NCI-H1436 treated with DMSO at 0.1 percent for 48 hours (cell line): ENCODE measurements at places on chromosomes 4 and X.

DNA sequence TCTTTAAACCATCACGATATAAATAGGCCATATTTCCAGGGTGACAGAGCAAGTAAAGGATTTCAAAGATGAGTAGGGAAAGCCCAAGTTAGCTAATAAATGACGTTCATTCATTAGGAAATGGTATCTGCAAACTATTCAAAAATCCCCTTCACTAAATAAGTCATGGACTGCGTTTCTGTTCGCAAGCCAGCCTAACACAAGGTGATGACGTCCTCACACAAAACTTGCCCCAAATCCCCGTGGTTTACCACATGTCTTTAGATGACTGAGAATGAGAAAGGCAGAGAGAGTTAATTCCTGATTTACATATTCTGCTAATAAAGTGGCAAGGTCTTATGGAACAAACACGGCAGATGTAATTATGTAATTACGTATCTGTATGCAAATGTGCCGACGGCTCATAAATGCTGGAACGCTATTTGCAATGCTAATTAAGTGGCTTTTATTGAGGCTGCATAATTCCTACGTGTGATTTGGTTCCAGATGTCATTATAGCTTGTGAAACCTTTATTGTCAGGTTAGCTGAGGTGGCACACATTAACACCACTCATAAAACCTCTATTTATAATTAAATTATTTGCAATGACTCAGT lies 437.7 kb upstream of the FRG1 start:
- DNase-seq = no peak

DNA sequence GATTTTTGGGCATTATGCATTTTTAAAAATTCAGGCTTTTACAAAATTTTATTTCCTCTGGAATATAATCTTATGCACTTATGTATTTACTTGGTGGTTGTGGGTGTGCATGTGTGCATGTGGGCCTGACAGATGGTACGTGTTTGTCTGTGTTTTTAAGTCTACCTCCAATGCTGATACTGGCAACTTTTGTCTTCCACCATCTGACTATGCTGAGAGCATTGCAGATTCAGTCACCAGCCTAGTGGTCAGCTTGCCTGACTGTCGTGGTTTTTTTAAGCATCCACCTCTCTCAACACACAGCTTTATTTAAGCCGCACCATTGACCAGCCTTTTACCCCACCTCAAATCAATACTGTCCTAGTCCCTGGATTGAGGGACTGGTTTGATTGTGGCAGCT lies 37.1 kb downstream of the FSTL5 start:
- DNase-seq = no peak

- no peak for DNase-seq
Observed at GRCh38 chr4:77193511-77194102, 36.6 kb downstream of the CCNG2 start.

DNA sequence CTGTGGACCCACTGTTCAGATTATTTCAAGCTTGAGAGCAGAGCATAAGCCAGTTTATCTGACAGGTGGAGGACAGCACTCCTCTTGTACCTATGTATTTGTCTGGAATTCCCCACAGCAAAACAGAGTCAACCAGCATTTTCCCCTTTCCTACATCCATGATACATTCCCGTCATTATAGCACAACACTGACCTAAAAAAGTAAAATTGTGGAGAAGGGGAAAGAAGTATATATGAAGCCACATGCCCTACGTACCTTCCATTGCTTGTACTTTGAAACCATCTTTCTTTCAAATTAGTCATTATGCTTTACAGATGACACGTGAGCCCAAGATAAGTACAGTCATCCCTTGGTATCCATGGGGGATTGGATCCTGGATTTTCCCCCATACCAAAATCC lies 73.3 kb downstream of the KLHL8 start:
- no peak for DNase-seq

DNA sequence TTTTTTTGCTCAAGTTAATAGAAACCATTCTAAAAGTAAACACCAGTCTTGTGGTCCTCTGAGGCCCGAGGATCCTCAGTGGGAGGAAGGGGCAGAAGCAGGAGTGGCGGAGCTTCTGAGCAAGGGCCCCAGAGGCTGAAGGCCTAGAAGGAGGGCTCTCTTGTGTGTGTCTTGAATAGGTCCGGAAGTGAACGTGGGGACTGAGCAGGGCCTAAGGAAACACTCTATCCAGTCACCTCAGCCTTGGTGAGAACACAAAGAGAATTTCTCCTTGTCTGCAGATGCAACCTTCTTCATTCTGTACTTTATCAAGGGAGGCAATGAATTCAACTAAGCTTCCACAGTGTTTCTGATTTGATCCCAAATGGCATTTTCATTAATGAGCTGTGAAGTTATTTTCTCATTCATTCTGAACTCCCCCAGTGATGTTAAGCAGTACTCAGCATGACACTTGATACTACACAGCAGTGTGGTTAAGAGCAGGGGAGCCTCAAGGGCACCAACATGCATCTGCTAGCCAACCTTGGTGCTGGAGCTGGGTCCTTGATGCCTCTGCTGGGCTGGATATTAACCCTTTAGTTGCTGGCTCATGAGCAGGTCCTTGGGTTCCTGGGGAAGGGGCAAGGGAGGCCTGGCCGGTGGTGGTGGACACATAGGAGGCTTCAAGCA lies 64.7 kb downstream of the RBM47 start:
- no peak for DNase-seq

DNA sequence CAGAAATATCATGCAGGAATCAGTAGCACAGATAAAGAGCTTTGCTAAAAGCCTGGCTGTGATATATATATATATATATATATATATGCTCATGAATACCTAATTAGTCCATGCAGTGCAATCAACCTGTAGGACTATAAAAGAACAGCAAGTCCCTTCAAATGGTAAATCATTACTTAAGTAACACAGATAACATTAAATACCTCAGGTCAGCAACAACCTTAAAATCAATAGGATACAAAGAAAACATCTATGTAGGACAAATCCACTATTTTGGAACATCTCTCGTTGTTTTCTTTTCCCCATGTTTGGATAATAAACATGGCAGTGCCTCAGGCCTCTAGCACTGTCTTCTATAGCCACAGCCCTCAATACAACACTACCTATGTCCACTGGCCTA lies 106.6 kb downstream of the FNIP2 start:
- DNase-seq = no peak

DNA sequence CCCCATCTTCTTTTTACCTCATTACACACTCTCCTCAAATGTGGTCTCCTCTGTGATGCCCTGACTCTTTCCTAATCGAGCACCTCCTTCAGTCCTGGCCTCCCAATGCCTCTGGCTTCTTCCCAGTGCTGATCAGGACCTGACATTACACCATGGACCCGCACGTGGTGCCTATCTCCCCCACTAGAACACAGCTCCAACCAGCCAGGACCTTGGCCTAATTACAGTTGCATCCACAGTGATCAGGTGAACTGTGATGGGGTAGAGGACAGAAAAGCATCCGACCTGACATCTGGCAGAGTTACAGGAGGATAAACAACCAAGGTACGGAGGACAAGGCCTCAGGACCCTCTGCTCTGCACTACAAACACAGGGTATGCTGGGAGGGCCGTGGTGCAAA lies 12.4 kb downstream of the LYAR start:
- no peak for DNase-seq

DNA sequence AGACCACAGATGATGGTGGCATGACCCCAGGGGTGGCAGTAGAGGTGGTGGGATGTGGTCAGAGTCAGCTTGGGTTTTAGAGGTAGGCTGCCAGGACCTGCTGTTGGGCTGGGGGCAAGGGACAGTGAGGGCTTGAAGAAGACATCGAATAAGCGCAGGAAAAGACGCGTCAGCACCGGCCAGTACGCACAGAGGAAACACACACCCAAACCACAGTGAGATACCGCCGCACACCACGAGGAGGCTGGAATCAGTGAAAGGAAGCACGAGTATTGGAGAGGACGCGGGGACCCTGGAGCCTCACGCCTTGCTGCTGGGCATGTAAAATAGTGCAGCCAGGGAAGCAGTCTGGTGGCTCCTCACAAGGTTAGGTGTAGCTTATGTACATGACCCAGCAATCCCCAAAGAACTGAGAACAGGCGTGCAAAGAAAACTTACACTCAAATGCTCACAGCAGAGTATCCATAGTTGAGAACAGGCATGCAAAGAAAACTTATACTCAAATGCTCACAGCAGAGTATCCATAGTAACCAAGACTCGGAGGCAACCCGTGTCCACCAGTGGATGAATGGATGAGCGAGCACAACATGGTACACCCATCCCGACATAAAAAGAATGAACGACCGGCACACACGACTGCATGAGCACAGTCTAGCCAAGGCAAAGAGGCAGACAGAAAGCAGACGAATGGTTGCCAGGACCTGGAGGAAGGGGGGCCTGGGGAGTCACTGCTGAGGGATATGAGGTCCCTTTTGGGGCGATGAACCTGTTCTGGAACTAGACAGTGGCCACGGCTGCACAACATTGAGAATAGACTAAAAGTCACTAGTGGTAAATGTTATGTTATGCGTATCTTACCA lies 13.3 kb downstream of the PDZD4 start:
- DNase-seq = no peak

DNA sequence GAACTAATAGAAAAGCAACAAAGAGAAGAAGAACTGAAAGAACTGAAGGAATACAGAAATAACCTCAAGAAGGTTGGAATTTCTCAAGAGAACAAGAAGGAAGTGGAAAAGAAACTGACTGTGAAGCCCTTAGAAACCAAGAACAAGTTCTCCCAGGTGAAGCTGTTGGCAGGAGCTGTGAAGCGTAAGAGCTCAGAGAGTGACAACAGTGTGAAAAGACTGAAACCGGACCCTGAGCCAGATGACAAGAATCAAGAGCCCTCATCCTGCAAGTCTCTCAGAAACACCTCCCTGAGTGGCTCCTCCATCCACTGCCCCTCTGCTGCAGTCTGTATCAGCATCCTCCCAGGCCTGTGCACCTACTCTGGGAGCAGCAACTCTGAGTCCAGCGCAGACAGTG lies 8.4 kb upstream of the FHDC1 start:
- DNase-seq = no peak

- peak; percentile 16 for DNase-seq
Observed at GRCh38 chrX:131792356-131792749, 230.7 kb upstream of the STK26 start.

- no peak for DNase-seq
Observed at GRCh38 chr4:7798178-7798995, 141.3 kb downstream of the AFAP1 start.

- DNase-seq = no peak
Observed at GRCh38 chr4:6641164-6641970, 882 bp downstream of the MRFAP1 start.

GRCh38 chrX:131675596-131676194 lies 131.8 kb downstream of the OR13H1 start:
- DNase-seq = no peak

GRCh38 chr4:137345597-137345996 lies 186.7 kb downstream of the PCDH18 start:
- no peak for DNase-seq

DNA sequence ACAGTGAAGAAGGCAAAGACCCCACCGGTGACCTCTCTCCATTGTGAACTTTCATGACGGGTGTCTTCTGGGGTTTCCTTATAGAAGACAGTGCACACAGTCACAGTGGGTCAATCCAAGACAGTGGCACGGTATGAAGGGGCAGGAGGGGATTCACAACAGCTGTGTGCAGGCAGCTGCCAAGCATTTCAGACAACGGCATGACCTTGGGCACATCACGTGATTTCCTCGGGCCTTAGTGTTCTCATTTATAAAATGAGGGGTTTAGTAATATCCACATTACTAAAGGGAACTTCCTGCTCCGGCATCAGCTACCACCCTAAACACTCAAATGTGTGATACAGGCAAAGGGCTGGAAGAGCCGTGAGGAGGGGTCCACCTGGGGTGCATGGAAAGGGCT lies 42.9 kb downstream of the RBM47 start:
- no peak for DNase-seq

DNA sequence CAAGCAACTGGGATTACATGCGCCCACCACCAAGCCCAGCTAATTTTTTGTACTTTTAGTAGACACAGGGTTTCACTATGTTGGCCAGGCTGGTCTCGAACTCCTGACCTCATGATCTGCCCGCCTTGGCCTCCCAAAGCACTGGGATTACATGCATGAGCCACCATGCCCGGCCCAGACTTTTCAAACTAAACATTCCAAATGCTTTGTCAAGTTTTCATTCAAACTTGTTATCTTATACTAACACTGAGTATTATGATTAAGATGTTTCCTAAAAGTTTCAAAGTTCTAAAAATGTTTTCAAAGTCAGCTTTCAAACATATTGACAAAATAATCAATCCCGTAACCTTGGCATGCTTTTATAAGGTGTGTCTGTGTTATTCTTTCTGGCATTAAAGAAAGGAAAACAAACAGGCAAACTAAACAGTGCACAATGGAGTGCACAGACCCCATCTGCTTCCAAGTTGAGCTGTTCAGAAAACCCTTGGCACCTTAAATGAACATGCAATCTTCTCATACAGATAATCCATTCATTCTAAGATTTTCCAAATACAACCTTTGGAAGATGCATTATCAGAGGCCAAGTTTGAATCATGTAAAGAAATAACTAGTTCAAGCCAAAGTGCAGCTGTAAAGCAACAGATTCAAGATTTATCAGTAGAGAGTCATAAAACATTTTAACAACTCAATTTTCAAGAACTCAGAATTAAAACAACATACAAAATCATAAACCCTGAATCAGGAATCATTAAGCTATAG lies 49.1 kb downstream of the ABCG2 start:
- DNase-seq = no peak

DNA sequence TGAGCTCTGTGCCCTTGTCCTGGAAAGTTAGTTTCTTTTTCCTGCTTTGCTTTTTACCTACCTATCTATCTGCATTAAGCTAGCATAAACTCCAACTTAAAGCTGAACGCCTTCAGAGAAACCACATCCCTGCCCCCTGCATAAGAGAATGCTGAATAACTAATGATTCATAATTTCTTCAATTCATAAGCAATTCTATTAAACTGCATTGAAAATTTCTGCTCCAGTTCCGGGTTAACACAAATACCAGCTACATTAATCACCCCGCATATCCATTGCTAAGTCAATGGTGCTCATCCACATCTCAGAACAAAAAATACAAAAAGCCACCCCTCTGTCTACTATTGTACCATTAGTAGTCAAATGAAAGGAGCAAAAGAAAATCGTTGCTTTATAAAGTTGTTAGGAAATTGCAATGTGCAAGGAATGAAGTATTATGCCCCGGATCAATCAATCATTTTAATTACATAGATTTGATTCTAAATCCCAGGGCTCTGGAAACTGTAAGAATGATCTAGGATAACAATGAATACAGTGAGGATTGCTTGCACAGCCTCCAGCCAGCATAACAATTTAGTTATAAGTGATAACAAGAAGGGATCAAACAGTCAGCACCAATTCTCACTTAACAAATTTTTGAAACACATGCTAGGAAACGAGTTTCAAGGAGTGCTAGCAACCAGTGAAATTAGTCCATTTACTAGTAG lies 106.8 kb downstream of the ELOVL6 start:
- no peak for DNase-seq

GRCh38 chrX:124229374-124229773 lies 103.1 kb upstream of the TEX13D start:
- no peak for DNase-seq

DNA sequence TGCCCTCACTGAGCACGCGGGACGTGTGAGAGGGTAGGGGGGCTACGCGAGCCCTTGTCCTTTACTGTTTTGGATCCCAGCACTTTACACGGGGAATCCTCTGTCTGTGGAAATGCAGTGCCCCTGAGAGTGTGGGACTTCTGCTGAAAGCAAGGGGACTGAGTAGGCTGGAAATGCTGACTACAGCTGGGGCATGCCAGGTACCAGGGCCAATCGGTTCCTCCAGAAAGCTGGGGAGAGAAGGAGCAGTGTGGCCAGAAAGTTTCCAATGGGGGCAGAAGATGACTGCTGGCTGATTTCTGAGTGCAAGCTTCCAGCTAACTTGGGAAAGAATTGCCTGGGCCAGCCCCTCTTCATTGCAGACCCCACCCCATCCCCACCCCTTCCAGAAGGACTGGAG lies 1.5 kb downstream of the NHSL2 start:
- DNase-seq = no peak
